ENCODE measurements at places on chromosomes 5 and 9.
A peak's percentile ranks its signal among the peaks of the same experiment; 100 is the strongest.

GRCh38 chr9:121071370-121071755 lies 3.4 kb upstream of the CNTRL start:
- DNase-seq, result peak; percentile 6

DNA sequence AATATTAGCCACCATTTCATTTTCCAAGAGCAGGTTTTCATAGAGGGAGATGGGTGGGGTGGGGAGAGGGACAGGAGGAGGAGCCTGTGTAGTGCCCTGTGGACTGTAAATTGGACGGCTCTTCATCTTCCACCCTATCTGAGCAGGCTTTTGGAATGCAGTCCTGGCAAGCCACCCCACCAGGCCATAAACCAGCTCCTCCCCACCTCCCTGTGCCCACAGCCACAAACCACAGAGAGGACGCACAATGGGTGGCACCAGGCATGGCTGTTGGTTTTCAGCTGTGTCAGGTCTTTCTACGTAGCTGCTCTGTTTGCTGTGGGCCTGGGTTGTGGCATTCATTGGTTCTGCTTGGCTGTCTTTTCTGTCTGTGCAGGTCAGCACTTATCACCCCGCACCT lies 58.0 kb downstream of the PLAC8L1 start:
- DNase-seq, result no peak

DNA sequence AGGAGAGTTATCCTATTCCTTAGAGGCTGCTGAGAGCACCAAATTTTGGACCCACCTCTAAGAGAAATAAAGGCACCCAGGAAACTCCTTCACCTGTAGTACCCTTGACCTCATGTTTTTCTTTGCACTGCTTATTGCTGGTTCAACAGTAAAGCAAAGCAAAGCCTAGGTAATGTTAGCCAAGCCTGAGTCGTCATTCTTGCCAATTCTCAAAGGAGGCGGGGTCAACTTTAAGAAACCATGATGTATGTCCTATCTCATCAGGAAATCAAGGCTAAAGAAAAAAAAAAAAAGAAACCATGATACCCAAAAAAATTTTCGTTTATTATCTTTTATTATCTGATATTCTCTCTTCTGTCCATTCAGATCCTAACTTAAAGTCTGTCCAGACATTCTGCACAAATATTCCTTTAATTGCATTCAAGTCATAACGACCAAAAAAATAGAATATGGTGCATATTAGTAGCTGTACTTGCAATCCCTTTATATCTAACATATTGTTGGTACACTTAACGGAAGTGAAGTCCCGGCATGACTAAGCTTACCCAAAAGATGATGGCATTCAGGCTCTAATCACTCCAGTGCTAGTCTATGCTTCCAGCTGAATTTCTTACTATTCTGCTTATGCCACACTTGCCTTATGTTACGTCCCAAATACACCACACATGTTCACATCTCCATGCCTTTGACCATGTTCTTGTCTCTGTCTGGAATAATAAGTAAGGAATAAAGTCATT lies 1.8 kb downstream of the AUH start:
- no peak for DNase-seq

DNA sequence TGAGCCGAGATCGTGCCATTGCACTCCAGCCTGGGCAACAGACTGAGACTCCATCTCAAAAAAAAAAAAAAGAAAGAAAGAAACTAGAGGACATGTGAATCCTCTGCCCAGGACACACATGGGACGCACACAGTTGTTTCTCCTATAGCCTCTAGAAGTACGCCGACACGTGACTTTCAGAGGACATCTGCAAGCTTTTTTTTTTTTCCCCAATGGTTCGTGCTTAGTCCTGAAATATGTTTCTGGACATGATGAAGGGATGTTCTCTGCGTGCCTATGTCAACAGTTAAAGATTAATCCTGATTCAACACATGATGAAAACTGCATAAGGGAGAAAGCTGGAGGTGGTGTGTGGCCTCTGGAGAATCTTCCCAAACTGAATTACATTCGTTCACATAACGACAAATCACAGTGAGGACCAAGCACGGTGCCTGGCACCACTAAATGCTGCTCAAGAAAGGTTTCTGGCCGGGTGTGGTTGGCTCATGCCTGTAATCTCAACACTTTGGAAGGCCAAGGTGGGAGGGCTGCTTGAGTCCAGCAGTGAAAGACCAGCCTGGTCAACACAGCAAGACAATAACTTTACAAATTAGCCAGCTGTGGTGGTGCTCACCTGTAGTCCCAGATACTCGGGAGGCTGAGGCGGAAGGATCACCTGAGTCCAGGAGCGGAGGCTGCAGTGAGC lies 9.8 kb downstream of the COL23A1 start:
- no peak for DNase-seq

DNA sequence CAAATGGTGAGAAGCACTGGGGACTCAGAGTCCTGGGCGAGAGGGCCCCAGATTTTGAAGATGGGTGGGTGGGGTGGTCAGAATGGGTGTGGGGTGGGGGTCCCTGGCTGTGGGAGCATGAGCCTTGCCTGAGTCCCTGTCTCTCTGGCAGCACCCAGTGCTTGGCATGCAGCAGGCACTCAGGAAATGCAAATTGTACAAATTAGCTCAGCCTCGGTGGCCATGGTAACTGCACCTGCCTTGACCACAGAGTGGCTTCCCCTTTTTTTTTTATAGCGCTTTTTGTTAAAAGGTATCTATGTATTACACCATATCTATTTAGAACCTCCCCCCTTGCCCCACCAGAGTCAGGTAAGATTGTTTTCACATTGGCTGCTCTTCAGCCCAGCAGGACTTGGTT lies 19.2 kb upstream of the PITX1 start:
- no peak for DNase-seq

DNA sequence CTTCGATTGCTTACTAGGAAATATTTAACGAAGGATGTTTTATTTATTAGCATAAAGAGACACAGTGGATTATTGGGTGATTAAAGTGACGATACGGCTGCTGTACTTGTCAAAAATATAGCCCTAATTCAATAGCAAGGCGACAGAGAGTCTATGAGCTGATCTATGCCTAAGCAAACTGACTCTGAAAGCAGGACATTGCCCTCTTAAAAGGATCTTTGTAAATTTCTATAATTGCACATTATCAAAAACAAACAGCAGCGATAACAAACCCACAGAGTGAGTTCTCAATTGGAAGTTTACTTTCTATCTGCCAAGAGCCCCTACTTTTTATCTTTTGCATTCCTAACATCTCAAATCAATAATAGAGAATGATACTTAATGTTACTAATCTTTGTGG lies 31.4 kb downstream of the TLX3 start:
- DNase-seq, result no peak
